T-helper 1 cell treated with Interleukin-12 subunit alpha and Interleukin-12 subunit beta and Interleukin-4 antibody, amounts not matched to agents 30 ng/mL and 1 ng/mL, for 36 hours (primary cell): ENCODE measurements at places on chromosomes 4 and X. TPM values are rescaled to one million over a fixed set of nuclear protein-coding genes. Genes with fewer than 3 reads are reported as not detected.

Gene NUP62CL
- 1.2 and 1.3 TPM in 2 replicates for total RNA-seq

Gene MGAT4D
- total RNA-seq = not detected in 2 replicates

Gene SOWAHB
- total RNA-seq = not detected in 2 replicates

Gene USP17L20
- not detected in 2 replicates for total RNA-seq

Gene FAM184B
- total RNA-seq = not detected in 2 replicates

Gene TLR1
- 23.3 and 24.2 TPM in 2 replicates for total RNA-seq

Gene CDKL2
- 0.49 and 0.66 TPM in 2 replicates for total RNA-seq

Gene KLHL8
- total RNA-seq = 9.4 and 11.1 TPM in 2 replicates

Gene ZNF732
- total RNA-seq = not detected in 2 replicates

Gene IL15
- total RNA-seq = 3.8 and 4.0 TPM in 2 replicates

Gene NR0B1
- not detected in 2 replicates for total RNA-seq

Gene SSX3
- not detected in 2 replicates for total RNA-seq

Gene BRS3
- total RNA-seq = not detected in 2 replicates

Gene HSFX2
- total RNA-seq = 0.59 TPM in 1 of 2 replicates, not detected in the other

Gene CPLX1
- total RNA-seq = 2.1 and 3.1 TPM in 2 replicates

Gene ARMCX1
- total RNA-seq = 0.12 TPM in 1 of 2 replicates, not detected in the other
